Islet precursor cell (in vitro differentiated cells): ENCODE measurements at places on chromosomes 7 and 10.

GRCh38 chr10:86337121-86337601 lies 29.4 kb downstream of the GRID1 start:
- no peak for DNase-seq

- peak; percentile 81 for DNase-seq
Measured at GRCh38 chr10:101287997-101288635, 58.9 kb upstream of the LBX1 start.

DNA sequence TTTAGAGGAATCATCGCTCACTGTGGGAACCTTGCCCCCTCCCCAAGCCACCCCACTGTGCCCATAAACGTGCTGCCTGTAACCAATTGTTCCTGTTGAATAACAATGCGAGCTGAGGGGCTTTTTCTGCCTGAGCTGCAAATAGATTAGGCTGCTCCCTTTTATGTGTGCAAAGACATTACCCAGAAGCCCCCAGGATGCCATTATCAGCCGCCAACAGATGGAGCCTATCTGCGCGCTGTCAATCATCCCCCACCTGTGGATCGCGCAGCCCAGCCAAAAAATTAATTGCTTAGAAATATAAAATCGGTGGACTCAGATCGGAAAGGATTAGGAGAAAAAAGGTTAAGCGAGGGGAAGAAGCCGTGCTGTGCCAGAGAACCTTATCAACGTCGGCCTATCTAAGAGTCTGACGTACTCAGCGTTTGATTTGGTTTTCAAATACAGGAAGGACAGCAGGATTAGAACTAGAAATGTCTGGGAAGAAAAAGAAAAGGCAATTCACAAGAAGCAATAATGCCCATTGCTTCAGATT lies 167.3 kb upstream of the MYO3A start:
- peak; percentile 57 for DNase-seq

- peak; percentile 31 for DNase-seq
Measured at GRCh38 chr10:113983552-113983951, 60.1 kb upstream of the ADRB1 start.

GRCh38 chr7:82745117-82745516 lies 301.5 kb upstream of the CACNA2D1 start:
- DNase-seq, result peak; percentile 89

DNA sequence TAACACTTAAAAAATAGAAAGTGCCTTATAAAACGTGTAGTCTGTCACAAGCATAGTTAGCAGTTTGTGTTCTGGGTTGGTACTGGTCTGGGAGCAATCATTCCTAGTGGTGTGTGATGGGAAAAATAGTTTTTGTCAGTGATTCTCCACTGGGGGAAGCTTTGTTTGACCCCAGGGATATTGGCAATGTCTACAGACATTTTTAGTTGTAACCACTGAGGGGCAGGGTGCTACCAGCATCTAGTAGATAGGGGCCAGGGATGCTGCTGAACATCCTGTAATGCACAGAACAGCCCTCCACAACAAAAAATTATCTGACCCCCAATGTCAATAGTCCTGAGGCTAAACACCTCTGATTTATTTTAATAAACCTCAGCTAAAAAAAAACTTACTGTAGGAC lies 51.6 kb upstream of the CREB5 start:
- DNase-seq, result no peak
